Fibroblast of the aortic adventitia (primary cell): ENCODE measurements at places on chromosomes 16 and 17. TPM values are rescaled to one million over a fixed set of nuclear protein-coding genes. Genes with fewer than 3 reads are reported as not detected.
A peak's percentile ranks its signal among the peaks of the same experiment; 100 is the strongest.

Gene PCGF2
- 2.9 and 4.8 TPM in 2 replicates for total RNA-seq

Gene CFAP97D1
- total RNA-seq, result not detected in 2 replicates

Gene GDPD3
- total RNA-seq, result 1.5 TPM in 2 replicates

Gene CDK5R1
- 0.49 and 1.4 TPM in 2 replicates for total RNA-seq

DNA sequence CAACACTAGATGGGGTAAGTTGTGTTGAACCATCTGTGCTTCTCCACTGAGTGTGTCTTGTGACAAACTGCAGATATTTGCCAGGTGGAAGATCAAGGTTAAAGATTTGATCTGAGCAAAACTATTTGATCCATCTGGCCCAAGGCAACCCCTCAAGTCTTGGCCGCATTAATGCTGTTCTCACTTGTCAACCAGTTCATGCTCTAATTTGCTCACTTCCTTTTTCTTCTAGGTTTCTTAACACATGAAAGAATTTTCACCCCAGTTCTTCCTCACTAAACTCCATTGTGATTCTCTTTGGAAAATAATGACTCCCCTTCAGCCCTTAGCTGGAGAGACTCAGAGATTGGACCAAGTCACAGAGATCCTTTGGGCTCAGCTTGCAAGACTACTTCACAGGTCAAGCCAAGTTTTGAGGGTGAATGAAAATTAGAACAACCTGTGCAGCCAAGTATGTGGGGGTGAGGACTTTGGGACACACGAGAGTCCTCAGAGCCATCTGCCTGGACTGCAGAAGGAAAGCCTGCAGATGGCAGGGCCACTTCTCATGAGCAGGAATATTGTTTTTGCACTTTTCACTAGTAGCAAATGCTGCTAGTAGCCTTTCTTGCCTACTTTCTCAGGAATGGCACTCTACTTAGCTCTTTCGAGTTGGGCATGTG is 166.5 kb downstream of the AXIN2 start:
- DNase-seq, result no peak

- DNase-seq, result no peak
Measured at GRCh38 chr16:24035127-24035842, 199.5 kb downstream of the PRKCB start.

DNA sequence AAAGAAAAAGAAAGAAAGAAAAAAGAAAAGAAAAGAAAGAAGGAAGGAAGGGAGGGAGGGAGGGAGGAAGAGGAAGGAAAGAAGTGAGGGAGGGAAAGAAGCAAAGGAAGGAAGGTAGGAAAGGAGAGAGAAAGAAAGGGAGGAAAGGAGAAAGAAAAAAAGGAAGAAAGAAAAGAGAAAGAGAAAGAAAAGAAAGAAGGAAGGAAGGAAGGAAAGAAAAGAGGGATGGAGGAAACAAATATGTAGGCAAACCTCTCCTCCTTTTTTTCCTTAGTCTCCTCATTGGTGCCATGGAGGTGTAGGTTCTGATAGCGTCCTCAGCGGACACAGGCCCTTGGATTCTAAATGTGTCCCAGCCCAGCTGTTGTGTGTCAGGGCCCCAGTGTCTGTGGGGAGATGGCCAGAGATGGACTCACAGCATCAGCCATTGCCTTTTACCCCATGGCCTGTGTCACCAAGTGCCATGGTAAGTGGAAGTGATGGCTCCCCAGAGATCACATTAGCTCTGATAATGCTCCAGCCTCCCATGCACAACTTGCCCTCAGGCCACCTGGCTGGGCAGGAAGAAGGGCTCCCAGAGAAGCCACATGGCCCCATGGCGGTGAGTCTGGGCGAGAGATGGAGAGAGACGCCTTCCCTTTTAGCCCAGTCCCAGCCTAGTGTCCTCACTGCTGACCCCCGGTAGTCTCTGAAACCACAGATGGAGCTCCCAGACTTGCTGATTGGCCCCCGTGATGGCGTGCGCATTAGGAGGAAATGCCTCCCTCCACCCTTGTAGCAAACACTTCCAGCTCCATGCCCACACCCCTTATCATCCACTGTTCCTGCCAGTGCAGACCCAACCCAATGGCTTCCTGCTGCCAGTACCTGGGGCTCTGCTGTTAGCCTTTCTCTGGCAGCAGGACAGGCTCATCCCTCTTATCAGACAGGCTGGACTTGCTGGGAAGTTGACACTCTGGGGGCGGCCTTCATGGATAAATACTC is 3.7 kb upstream of the SLC6A2 start:
- DNase-seq, result no peak

DNA sequence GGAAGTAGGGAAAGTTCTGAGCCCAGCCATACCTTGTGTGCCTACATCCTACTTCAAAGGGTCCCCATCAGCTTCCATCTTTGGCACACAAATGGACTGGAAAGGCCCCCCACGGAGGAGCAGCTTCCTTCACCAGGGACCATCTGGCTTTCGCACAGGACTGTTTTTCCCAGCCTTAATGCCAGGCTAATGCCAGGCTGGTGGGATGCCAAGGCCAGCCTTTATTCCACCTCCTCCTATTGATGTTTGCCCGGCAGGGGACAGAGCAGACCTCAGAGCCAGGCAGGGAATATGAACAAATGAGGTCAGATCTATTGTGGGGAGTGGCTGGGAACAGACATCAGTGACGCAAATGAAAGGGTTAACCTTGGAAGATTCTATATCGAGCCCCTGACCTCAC is 5.7 kb downstream of the GPR179 start:
- no peak for DNase-seq

- DNase-seq, result no peak
Measured at GRCh38 chr16:29909391-29909790, 9.1 kb downstream of the ASPHD1 start.

GRCh38 chr17:647324-648197 is 67.1 kb downstream of the VPS53 start:
- no peak for DNase-seq

DNA sequence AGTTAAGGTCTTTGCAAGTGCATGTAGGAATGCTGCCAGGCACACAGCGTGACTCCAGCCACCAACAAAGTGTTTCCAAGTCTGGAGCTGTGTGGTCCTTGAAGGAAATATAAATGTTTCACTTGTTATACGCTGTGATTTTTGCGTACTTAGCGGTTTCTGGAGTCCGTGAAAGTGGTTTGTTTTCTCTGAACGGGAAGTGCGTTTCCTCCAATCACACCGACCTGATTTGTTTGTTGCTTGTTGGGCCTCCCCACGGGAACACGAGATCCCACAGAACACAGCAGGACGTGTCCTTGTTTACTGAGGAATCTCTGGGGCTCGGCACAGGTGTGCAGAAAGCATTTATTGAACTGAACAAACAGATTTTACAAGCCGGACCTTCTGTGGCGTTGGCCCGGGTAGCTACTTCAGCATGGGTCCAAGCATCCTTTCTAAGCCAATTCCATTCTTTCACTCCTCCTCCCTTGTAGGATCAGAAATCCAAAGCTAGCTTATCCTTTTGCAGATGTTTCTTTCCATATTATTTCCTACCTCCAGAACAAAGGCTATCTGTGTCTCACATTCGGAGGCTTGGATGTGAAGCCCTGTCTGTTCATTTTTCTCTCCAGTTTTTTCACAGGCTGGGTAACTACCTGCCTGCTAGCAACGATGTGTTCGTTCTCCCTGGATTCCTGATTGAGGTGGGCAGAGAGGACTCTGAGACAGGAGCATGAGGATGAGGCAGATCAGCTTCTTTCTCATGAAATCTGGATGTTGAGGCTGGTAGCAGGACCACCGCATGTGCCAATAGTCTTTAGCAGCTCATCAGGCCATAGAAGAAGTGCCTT is 44.6 kb downstream of the ABAT start:
- DNase-seq, result no peak

DNA sequence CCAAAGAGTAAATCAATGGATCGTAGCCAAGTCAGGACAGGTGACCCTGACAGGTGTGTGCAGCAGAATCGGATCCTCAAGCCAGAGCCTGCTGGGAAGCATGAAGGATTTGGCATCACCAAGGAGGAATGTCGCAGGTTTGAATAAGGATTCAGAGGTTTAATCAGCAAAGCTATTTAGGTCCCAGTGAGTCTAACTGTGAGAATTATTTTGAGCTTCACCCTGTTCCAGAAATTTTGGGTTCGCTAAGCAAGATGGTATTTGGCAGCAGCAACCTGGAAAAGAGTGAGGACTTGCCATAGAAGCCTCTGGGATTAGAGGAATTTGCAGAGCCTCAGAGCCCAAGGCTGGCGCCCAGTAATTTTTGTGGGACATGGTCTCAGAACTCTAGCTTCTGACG is 173.0 kb downstream of the CCDC182 start:
- no peak for DNase-seq

- peak; percentile 44 for DNase-seq
Measured at GRCh38 chr16:8798174-8798527, 512 bp downstream of the PMM2 start.

GRCh38 chr16:74563828-74564263 is 43.1 kb downstream of the GLG1 start:
- DNase-seq, result peak; percentile 22

DNA sequence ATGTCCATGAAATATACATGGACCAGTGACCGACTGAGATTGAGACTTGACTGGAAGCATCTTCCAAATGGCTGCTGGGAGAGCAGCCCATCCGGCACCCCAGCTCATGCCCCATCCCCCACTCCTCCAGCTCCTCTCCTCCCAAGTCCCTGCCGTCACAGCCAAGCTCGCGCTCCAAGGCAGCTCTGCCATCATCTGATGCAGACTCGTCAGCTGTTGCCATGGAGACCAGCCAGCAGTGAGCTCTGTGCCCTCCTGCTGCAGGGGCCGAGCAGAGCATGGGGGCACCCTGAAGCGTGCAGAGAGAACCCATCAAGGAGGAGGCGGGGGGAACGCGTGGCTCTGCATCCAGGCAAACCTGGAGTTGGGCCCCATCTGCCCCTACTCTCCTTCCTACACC is 74.5 kb upstream of the TNRC6C start:
- DNase-seq, result peak; percentile 5

GRCh38 chr17:72362376-72363088 is 241.7 kb downstream of the SOX9 start:
- DNase-seq, result peak; percentile 53

DNA sequence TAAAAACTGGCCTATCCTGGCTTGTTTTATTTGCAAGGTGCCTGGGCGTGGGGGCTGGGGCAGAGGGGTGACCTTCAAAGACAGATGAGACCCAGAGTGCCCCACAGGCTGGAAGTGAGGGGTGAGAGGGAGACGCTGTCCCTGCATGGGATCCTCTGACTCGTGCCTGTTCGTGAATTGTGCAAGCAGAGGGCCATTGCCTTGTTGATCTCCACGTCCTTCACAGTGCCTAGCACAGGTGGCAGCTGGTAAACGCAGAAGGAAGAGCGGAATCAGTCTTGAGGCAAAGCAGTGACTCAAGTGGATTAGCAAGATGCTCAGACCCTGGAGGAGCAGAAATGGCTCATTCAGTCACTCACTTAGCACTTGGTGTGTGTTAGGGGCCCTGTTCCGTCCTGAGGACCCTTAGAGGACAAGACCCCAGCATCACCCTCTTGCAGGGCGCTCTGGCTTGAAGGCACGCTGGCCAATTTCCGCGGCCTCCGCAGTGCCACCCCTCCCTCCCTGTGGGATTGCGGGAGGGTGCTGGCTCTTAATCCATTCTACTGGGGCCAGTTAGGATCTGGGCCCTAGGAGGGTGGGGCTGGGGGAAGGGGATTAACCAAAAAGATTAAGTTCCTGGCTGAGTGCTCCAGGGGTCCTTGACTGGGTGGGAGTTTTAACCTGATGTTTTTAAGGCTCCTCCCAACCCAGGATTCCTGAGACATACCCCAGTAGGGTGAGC is 151.2 kb downstream of the CCDC182 start:
- DNase-seq, result no peak

DNA sequence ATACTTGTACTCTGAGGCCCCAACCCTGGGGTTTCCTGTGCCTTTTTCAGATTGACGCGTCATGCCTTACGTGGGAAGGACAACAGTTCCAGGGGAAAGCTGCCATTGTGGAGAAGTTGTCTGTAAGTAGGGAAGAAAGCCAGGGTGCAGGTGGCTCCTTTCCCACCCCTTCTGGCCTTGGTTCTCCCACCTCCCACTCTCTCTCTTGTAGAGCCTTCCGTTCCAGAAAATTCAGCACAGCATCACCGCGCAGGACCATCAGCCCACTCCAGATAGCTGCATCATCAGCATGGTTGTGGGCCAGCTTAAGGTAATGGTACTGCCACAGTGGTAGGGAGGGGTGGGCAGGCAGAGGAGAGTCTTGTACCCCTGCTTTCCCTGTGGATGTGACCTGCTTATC is 4.6 kb upstream of the EDC4 start:
- no peak for DNase-seq

DNA sequence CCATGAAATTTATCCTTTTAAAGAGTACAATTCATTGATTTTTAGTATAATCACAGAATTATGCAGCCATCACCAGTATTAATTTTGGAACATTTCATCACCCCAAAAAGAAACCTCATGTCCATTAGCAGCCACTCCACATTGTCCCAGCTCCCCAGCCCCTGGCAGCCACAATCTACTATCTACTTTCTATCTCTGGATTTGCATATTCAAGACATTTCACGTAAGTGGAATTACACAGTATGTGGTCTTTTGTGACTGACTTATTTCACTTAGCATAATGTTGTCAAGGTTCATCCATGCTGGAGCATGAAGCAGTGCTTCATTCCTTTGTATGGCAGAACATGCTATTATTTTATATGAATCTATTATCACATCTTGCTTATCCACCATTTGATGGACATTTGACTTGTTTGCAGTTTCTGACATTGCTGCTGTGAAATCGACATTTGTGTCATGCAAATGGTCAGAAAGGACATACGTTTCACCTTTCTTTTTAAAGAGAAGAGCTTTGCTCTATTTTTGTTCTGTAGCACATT is 10.7 kb downstream of the METTL9 start:
- DNase-seq, result no peak

DNA sequence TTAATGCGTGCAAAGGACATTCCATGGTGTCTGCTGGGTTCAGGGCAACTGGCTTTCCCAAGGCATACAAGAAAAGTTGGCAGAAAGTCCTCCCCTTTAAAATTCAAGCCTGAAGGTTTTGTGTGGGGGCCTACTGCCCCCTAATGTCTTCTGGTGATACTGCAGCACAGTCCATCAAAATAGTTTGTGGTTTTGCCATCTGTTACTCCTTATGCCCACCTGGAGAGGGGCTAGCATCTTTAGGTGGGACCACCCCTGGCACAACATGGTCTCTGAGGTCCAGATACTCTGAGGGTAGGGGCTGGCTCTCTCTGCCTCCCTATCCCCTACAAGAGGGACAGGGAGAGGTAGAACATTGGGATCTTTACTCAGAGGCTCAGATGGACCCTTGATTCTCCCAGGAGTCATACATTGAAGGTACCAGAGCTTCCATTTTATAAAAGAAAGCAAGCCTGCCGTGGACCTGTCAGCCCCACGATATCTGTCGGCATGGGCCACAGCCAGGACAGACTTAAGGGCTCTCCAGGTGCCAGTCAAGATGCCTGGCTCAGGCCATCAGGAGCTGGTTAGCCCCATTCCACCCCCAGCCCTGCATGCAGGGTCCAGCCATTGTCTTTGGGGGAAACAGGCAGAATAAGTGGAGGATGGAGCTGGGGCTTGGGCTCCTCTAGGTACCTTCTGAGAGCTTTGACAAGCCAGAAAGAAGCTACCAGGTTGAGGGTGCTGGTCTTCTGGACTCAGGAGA is 6.3 kb downstream of the ESRP2 start:
- DNase-seq, result peak; percentile 82
